Cerebellar nuclear complex (tissue), 1 donor: ENCODE measurements at places on chromosomes 5 and 9.

GRCh38 chr5:26495437-26495836, 542.9 kb downstream of the CDH9 start:
- no peak for DNase-seq

- DNase-seq = no peak
Measured at GRCh38 chr5:72814104-72814503, 2.4 kb upstream of the TNPO1 start.

DNA sequence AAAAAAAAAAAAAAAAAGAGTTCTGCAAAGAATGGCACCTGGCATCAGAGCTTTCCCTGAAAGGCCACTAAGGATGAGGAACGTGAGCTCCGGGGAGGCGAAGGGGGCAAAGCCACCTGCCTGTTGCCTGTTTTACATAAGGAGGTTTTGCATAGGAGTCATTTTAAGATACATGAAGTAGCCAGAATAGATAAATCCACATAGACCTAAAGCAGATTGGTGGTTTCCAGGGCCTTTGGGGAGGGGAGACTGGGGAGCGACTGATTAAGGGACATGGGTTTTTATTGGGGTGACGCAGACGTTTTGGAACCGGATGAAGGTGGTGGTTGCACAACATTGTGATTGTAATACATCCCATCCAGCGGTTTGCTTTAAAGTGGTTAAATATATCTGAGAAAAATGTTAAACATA, 7.1 kb downstream of the NEK6 start:
- no peak for DNase-seq

DNA sequence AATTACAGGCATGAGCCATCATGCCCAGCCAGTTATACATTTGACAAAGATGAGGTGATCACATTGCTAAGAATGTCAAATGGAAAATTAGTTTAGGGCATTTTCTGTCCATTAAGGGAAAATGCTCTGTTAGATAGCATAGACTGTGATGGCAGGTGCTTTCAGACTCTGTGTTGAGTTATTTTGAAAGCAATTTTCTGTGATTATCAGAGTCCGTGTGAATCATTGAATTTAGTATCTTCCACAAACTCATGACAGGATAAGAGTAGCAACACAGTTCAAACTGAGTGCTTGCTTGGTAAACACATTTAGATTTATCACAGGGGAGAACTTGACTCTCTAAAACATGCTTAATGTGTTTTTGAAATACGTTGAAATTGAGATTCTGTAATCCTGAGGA, 69.0 kb downstream of the GAPVD1 start:
- no peak for DNase-seq

DNA sequence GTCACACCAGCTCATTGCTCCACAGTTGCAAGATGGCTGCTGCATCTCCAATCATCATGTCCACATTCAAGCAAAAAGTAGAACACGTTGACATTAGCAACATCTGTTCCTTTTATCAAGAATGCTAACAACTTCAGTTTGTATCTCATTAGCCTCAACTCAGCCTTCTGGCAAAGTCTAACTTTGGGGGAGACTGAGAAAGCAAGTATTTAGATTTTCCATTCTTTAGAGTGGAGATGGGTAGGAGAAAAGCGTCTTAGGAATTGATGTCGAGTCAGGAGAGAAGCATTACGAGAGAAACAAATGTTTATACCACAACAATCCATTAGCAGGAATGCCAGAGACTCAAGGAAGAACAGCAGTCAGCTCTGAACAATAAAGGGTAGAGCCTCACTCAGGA, 446.3 kb downstream of the ENC1 start:
- DNase-seq = no peak

GRCh38 chr5:136191304-136192014, 1.5 kb downstream of the SMIM32 start:
- no peak for DNase-seq

- DNase-seq = no peak
Measured at GRCh38 chr5:87311405-87312279, 44.0 kb downstream of the RASA1 start.
